ENCODE measurements at places on chromosomes 7 and 10.
A peak's percentile ranks its signal among the peaks of the same experiment; 100 is the strongest.

DNA sequence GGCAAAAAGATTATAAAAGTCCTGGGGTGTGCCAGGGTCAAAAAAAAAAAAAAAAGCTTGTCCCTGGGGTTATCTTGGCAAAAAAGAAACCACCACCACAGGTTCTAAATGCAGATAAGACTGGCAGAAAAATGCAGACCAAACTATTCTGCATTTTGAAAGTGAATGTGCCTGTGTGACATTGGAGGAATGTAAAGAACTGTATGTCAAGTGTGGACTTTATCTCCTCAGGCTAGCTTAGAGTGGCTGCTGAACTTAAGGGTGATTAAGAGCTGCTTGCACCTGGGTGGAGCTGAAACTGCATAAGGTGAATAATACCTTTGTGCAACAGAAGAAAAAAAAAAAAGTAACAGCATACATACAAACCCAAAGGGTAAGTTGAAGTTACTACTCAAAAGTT lies 1.3 kb upstream of the NAPEPLD start:
- DNase-seq, result no peak

GRCh38 chr7:157158400-157158799 lies 19.7 kb downstream of the UBE3C start:
- DNase-seq, result no peak

GRCh38 chr7:134474828-134475227 lies 15.9 kb upstream of the AKR1B1 start:
- no peak for DNase-seq

GRCh38 chr7:28408960-28409715 lies 3.2 kb upstream of the CREB5 start:
- DNase-seq, result peak; percentile 74

DNA sequence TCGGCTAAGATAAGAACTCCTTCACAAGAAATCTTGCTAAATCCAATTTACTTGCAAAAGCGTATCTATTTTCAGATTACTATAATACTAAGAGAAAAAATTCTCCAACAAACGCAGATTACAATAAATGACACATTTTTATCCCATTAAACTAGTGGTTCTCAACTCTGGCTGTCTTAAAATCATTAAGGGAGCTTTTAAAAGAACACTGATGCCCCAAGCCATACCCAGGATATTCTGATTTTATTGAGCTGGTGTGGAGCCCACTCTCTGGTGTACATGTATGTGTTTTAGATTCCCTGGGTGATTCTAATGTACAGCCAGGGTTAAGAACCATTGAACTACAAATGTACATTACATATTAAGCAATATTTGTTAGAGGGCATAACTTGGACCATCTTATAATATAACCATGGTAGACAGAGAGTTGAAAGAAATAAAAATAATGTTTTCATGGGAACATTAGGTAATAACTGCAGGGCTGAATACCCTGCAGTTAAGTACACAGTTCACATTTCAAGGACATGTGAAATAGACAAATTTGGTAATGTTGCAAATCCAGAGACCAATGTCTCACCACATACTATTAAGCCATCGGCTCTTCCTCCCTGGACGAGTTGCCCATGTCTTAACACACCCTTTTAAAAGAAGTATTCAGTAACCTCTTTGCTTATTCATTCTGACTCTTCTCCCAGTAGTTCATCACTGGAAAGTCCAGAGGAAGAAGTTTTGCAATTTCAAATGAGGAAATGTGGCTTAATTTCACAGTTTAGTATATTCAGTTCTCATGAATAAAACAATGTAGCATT lies 6.2 kb downstream of the GSAP start:
- peak; percentile 75 for DNase-seq

DNA sequence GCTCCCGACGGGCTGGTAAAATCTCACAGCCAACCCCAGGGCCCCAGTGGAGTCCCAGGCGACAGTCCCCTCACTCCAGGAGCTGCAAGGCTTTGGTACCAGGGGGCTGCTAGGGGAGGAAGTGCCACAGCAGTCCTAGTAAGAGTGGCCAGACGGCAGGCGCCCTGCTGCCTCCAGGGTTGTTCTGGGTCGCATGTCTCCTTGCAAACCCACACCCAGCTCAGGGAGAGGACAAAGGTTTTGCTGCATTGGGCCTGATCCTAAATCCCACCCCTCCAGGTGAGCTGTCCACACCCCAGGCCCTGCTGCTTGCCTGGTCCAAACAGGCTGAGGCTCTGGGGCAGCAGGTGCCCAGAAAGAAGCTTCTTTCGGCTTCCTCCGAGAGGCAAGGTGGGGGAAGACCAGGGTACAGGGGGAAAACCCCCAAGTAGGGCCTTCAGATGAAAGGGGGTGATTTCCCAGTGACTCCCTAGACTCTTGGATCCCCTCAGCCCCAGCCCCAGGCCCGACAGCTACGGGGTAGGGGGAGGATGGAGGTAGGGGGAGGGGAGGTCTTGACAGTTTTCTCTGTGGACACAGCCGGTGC lies 4.2 kb upstream of the KCP start:
- DNase-seq, result no peak

DNA sequence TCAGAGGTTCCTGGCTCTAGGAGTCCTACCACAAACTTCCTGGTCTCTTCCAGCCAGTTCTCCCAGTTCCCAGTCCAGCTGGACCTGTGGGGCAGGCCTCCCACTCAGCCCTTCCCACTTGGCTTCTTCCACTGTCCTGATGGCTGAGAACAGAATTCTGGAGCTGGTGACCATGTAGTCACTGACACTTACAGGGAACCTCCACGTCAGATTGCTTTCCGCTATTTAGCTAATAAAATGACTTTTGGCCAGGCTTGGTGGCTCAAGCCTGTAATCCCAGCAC lies 63.5 kb upstream of the ZRANB1 start:
- no peak for DNase-seq

- DNase-seq, result no peak
Measured at GRCh38 chr10:72020914-72021809, 57.0 kb downstream of the CHST3 start.

Measured in AG04449 (cell line).